Activated CD8-positive, alpha-beta T cell treated with anti-CD3 and anti-CD28 coated beads for 36 hours (primary cell): ENCODE measurements at places on chromosomes 3 and 15. TPM values are rescaled to one million over a fixed set of nuclear protein-coding genes. Genes with fewer than 3 reads are reported as not detected.

Gene UNC13C
- total RNA-seq = not detected

- H3K27me3 ChIP-seq = no peaks in the 10 kb centered on the region
- no peak overlapping the region for H3K27ac ChIP-seq
- peaks cover 60% of the 10 kb centered on the region for H3K36me3 ChIP-seq
- no peak for DNase-seq
- no peak overlapping the region for H3K4me3 ChIP-seq
Measured at GRCh38 chr15:43854801-43855200, 28.0 kb downstream of the WDR76 start.

Gene NEO1
- total RNA-seq = 3.1 TPM

- H3K4me1 ChIP-seq = no peaks in the 10 kb centered on the region
- H3K36me3 ChIP-seq = no peaks in the 10 kb centered on the region
- no peak overlapping the region for H3K27ac ChIP-seq
- H3K27me3 ChIP-seq = no peaks in the 10 kb centered on the region
Measured at GRCh38 chr3:175212896-175213295, 353.8 kb downstream of the NAALADL2 start.

Gene MCTP2
- total RNA-seq = 16.2 TPM

GRCh38 chr15:37375519-37375918 is 275.2 kb upstream of the MEIS2 start:
- H3K36me3 ChIP-seq = no peaks in the 10 kb centered on the region
- H3K27me3 ChIP-seq = no peaks in the 10 kb centered on the region
- H3K4me3 ChIP-seq = no peak overlapping the region
- no peak for DNase-seq
- no peaks in the 10 kb centered on the region for H3K4me1 ChIP-seq
- H3K27ac ChIP-seq = no peak overlapping the region

GRCh38 chr3:147298511-147298982 is 107.8 kb downstream of the ZIC4 start:
- no peaks in the 10 kb centered on the region for H3K4me1 ChIP-seq
- no peak for DNase-seq
- no peaks in the 10 kb centered on the region for H3K27me3 ChIP-seq
- H3K4me3 ChIP-seq = no peak overlapping the region
- H3K27ac ChIP-seq = no peak overlapping the region

DNA sequence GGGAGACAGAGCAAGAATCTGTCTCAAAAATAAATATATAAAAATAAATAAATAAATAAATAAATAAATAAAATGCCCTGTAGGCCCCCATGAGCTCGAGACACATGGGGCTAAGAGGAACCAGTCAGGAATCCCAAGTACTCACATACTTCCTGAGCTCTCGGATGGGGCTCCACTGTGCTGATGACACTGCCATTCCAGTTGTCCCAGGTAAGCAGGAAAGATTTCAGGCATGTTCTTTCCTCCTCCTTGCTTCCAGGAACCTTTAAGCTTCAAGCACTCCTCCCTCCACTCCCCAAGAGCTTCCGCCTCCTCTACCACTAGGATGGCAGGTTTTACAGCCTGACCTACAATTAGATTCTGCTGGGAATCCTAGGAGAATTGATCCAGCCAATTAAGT is 113.4 kb downstream of the SLC49A4 start:
- DNase-seq = no peak
- no peak overlapping the region for H3K27ac ChIP-seq
- H3K27me3 ChIP-seq = peaks cover 17% of the 10 kb centered on the region
- H3K4me3 ChIP-seq = no peak overlapping the region

DNA sequence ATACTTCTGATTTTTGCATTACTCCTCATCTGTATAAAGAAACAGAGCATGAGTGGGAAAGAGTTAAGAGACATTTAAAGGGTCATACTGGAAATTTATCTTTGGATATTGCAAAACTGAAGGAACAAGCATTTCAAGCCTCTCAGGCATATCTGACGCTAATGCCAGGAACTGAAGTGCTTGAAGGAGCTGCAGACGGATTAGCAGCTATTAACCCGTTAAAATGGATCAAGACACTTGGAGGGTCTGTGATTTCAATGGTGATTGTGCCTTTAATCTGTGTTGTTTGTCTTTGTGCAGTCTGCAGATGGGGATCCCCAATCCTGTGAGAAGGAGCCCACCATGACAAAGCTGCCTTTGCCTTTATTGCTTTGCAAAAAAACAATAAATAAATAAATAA is 202.5 kb upstream of the UBE3A start:
- H3K27ac ChIP-seq = no peak overlapping the region
- no peaks in the 10 kb centered on the region for H3K4me1 ChIP-seq
- DNase-seq = no peak
- no peaks in the 10 kb centered on the region for H3K36me3 ChIP-seq

DNA sequence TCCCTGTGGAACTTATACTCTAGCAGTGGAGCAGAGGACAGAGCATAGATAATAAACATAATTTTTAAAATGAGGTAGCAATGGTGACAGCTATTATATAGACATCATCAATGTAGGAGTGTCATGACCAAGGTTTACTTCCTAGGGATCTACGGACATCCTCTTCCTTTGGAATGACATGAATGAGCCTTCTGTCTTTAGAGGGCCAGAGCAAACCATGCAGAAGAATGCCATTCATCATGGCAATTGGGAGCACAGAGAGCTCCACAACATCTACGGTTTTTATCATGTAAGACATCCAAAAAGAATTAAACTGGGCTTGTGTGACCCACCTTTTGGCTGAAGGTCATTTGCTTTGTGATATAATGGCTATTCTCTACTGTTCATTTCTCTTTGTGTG is 30.1 kb upstream of the CAPN3 start:
- no peaks in the 10 kb centered on the region for H3K4me1 ChIP-seq
- H3K4me3 ChIP-seq = no peak overlapping the region
- peaks cover 18% of the 10 kb centered on the region for H3K36me3 ChIP-seq
- no peak for DNase-seq
- no peak overlapping the region for H3K27ac ChIP-seq

GRCh38 chr3:88044411-88044810 is 14.4 kb downstream of the CGGBP1 start:
- peak overlapping the region; percentile 32 for H3K27ac ChIP-seq
- no peak overlapping the region for H3K4me3 ChIP-seq
- H3K36me3 ChIP-seq = no peaks in the 10 kb centered on the region
- H3K27me3 ChIP-seq = peaks cover 2% of the 10 kb centered on the region
- H3K4me1 ChIP-seq = peaks cover 7% of the 10 kb centered on the region

GRCh38 chr3:21927261-21927660 is 176.3 kb upstream of the ZNF385D start:
- H3K27ac ChIP-seq = no peak overlapping the region
- no peak overlapping the region for H3K4me3 ChIP-seq
- no peaks in the 10 kb centered on the region for H3K27me3 ChIP-seq
- H3K4me1 ChIP-seq = no peaks in the 10 kb centered on the region

DNA sequence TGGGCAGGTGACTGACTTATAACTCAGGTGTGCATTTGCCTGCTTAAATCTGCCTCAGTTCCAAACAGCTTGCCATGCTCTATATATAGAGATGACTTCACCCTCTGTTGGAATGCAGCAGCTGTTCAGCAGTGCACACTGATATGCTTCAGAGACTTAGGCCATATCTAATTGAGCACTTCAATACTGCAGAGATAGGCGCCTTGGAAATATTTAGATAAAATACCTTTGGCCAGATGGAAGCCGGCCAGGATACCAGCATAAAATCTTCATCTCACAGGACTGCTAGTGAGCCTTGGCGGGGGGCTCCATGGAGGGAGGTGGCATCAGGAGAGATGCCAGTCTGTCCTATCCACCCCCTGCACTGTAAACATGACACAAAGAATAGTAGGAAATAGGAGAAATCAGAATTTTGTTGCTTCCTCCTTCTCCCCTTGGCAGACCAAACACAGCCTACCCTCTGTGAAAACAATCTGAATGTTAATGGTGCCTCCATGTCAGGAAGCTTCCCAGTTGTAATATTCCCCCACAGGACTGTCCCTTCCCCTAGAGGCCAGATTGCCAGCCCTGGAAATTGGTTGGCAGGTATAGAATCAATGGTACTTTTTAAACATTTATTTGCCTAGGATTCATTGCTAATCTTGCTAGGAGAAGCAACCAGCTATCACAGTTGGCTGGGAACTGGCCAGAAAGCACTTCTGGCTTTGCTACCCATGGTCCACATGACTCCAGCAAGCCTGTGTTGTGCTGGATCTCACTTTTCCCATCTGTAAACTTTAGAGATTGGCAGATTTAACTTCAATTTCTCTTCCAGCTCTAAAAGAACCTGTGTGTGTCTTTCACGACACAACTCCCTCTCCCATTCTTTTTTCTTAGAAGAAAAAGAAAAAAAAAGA is 215.5 kb upstream of the KCNMB2 start:
- H3K27ac ChIP-seq = no peak overlapping the region
- H3K27me3 ChIP-seq = no peaks in the 10 kb centered on the region
- H3K4me3 ChIP-seq = no peak overlapping the region
- H3K36me3 ChIP-seq = no peaks in the 10 kb centered on the region
- no peak for DNase-seq

Gene BTLA
- total RNA-seq = 13.2 TPM

GRCh38 chr3:176041812-176042211 is 1155.5 kb downstream of the TBL1XR1 start:
- H3K27ac ChIP-seq = no peak overlapping the region
- no peak for DNase-seq
- H3K4me3 ChIP-seq = no peak overlapping the region
- no peaks in the 10 kb centered on the region for H3K4me1 ChIP-seq
- H3K36me3 ChIP-seq = no peaks in the 10 kb centered on the region

Gene MESP1
- 3.4 TPM for total RNA-seq

- DNase-seq = no peak
- H3K4me3 ChIP-seq = no peak overlapping the region
- H3K4me1 ChIP-seq = peaks cover 27% of the 10 kb centered on the region
- H3K36me3 ChIP-seq = peaks cover 18% of the 10 kb centered on the region
- no peaks in the 10 kb centered on the region for H3K27me3 ChIP-seq
Measured at GRCh38 chr15:90645873-90646575, 71.1 kb upstream of the BLM start.

Gene SEC62
- 52.5 TPM for total RNA-seq

DNA sequence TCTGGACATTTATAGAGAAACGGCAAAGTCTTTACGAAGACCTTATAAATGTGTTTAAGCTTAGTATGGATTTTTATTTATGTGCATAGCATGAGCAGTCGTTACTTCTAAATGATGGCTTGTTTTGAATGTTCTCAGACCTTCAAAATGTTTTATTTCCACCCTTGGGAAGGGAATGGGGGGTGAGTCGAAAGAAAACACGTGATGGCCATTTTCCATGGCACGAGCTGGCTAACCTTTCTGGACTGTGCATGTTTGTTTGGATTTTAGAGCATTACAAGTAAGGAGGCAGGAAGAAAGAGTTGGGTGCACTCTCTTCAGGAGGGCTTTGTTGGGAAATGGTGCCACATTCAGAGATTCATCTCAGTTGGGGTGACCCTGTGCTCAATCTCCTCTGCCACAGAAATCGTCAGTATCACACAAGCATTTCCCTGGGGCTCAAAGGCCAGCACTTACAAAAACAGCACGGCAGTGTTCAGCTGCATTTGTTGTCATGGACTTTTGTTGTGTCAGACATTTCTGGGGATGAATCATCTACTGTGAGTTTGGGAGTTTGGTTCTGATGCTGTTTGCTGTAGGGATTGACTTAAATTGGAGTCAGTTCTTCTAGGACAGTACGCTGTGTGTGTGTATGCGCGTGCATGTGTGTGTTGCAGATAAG is 52.3 kb upstream of the ADAMTS9 start:
- no peak overlapping the region for H3K27ac ChIP-seq
- no peaks in the 10 kb centered on the region for H3K27me3 ChIP-seq
- H3K36me3 ChIP-seq = no peaks in the 10 kb centered on the region

DNA sequence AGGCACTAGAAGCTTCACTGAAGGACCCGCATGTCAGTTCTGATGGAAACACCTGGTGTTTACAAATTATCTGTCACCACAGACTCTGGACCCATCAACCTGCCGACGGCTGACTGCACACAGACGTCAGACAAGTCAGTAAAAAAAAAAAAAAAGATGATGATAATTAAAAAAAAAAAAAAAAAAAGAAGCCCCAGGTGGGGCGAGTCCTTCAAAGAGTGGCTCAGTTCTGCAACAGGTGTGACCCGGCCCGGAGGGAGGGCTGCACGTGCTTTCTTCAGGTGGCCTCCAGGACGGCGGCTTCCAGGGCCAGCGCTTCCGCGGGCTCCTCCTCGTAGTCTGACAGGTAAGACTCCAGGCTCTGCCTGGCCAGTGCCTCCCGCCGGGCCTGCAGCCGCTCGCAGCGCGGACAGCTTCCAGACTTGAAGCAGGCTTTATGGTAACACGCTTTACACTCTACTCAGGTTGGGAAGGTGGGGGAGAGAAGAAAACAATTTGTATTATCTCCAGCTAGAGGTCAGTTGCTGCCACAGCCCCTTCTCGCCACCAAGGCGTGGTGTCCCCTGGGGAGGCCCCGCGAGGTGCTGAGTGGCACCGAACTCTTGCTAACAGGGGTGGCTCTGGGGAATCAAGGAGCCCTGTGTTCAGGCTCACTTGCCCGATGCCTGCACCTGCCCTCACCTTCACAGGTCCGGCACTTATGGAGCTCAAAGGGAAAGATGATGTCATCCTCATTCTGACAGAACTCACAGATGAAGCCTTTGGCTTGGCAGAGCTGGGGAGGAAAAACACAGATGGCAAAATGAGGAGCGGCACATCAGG is 61.8 kb downstream of the RUBCN start:
- no peaks in the 10 kb centered on the region for H3K4me1 ChIP-seq
- H3K27me3 ChIP-seq = no peaks in the 10 kb centered on the region
- DNase-seq = no peak
- H3K27ac ChIP-seq = no peak overlapping the region
- H3K4me3 ChIP-seq = no peak overlapping the region
- H3K36me3 ChIP-seq = peaks cover 25% of the 10 kb centered on the region

Gene FBXL22
- 0.34 TPM for total RNA-seq

DNA sequence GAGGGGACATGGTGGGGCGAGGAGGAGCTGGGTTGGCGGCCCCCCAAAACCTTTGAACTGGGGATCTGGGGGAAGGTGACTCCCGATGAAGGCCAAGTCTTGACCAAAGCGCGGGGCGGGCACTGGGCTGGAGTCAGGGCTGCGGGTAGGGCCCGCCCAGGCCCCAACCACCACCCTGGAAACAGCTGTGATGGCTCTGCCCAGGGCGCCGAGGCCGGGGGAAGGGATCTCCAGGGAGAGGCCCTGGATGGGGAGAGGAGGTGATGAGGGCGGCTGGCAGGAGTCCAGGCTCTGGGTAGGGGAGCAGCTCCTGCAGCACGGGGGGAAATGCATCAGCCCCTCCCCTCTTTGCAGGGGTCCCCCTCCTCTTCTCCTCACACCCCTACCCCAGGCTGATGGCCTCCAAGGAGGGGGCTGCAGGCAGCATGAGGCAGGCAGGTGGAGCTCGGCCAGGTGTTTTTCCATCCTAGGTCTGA is 5.9 kb upstream of the C15orf39 start:
- H3K27ac ChIP-seq = no peak overlapping the region
- H3K4me3 ChIP-seq = no peak overlapping the region
- H3K36me3 ChIP-seq = no peaks in the 10 kb centered on the region
- H3K4me1 ChIP-seq = peaks cover 19% of the 10 kb centered on the region
- peaks cover 6% of the 10 kb centered on the region for H3K27me3 ChIP-seq

- H3K4me3 ChIP-seq = no peak overlapping the region
- H3K27me3 ChIP-seq = no peaks in the 10 kb centered on the region
Measured at GRCh38 chr3:196440696-196441095, 8.5 kb upstream of the UBXN7 start.

Gene SCAMP2
- total RNA-seq = 58.9 TPM

GRCh38 chr3:139302801-139303113 is 41.1 kb upstream of the MRPS22 start:
- DNase-seq = no peak
- no peak overlapping the region for H3K27ac ChIP-seq
- no peaks in the 10 kb centered on the region for H3K36me3 ChIP-seq
- no peaks in the 10 kb centered on the region for H3K4me1 ChIP-seq
